Uterus (tissue), 4 donors: ENCODE measurements at places on chromosomes 3 and 15.

DNA sequence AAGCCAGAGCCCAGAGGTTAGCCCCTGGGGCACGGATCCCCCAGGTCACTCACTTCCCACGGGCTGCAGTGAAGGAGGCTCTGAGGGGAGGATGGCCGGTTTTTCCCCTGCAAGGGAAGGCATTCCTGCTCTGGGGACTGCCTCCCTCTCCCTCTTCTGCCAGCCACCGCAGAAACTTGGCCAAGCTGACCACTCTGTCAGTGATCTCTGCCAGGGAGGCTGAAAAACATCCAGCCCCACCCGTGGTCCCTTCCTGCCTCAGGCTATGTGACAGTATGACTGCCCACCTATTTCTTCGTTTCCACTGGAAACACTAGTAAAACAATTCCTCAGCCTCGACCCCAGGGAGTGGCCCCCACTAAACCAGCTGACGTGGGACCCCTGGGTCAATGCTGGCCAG is 14.6 kb upstream of the FANCD2 start:
- DNase-seq = peak; percentile 29

DNA sequence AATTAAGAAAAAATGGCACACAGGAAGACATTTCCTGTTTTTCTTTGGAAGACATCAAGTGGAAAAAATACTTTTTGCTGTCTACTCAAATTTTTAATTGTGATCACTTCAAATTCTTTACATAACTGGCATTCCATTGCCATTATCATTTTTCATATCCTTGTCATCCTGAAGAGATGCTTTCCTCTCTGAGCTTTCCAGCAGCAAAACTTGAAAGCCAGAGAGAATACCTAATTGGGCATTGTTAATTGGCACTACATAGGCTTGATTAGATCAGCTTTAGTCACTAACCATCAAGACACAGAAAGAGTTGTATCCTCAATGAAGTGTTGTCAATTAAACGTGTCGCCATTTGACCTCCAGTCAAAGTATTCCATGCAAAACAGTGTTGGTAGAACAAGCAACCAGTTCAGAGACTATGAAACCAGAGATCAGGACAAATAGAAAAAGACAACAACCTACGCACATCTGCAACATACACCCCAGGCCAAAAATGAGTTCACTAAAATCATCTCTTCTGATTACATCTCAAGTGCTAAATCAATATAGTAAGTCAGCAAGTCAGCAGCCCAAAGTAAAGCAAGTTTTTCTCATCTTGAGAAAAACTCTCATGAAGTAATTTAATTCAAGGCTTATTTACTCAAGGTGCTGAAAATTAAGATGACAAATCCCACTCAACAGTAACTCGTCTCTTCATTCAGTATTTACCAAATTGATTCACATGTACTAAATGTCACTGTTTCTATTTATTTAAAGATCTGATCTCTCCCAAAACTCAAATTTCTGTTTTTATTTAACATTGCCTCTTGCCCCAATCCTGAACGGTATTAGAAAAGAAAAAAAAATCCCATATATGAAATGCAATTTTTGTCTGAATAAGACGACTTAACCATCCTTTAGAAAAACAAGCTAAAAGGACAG is 123.0 kb downstream of the SUCLG2 start:
- DNase-seq = no peak

DNA sequence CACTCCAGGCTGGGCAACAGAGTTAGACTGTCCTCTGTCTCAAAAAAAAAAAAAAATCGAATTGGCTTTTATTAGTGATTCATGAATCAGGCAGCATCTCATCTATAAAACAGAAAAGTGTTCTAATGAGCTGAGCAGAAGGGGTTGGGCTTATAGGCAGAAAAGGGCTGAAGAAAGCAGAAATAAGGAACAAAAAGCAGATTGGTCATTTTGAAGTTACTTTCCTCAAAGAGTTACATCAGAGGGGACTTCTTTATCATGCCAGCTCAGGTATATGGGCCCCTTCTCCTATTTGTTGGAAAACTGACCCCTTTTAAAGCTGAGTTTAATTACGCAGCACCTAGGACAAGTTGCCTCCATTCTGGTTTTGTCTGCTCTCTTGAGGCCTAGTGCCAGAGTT is 722 bp upstream of the POGLUT1 start:
- no peak for DNase-seq

GRCh38 chr3:149575961-149576564 is 81.8 kb downstream of the WWTR1 start:
- peak; percentile 62 for DNase-seq

DNA sequence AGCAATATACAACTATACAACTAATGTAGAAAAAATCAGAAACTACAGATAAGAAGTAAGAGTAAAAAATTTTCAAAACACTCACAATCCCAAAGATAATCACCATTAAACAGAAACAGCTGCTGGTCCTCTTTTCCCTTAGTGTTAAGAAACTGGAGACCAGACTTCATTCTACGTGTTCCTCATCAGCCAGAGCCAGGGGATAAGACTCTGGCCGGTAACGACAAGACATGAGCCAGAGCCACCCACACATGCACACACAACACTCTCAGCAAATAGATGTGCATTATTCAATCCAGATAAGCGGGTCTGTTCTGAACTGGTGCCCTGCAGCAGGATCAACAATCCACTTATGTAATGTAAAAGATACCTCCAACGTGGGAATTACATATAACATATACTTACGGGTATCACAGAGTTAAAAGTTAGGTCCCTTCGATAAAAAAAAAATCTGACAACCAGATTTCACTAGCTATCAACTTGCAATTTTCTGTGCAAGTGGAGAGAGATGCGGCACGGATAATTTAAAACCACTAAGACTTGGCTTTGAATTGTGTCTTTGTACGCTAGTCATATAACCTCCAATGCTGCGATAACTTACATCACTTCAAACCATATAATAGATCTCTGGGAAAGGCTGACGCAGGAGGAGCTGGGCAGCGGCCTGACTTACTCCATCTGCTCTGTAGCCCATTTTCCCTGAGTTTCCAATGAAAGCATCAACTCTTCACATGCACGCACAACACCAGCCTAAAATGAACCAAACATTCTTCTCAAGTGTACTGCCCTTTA is 17.8 kb downstream of the PRICKLE2 start:
- DNase-seq = no peak

- DNase-seq = no peak
Observed at GRCh38 chr3:33474896-33475295, 34.7 kb upstream of the UBP1 start.

DNA sequence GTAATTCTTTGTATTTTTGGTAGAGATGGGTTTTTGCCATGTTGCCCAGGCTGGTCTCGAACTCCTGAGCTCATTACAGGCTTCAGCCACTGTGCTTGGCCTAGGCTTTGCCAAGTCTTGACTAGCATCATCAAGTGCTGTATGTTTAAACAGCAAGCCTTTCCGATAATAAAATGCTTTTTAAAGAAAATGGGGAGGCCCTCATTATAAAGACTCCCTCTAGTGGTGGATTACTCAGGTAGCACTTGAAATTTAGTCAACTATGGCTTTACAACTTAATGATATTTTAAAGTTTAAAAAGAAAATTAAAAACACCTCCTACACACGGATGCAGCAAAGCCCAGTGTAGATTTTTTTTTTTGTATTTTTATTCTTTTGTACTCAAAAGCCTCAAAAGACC is 213.6 kb downstream of the GAP43 start:
- no peak for DNase-seq

GRCh38 chr3:46393554-46394434 is 13.1 kb downstream of the CCR5AS start:
- no peak for DNase-seq

- DNase-seq = no peak
Observed at GRCh38 chr3:68666429-68667136, 265.8 kb downstream of the TAFA4 start.

DNA sequence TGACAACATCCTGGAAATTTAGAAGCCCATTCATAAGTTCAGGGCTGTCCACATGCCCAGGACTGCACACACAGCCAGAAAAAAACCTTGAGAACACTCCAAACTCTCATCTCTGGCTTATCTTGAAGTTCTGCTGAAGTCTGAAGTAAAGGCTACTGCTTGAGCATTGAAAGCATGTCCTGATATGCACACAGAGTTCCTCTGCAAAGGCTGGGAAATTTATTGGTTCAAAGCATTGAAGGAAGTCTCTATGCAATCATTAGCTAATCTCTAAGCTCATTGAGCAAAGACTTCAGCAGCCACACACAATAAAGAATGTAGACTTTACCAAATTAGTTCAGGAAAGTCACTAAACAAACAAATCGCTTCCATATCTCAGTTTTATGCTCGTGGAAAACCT is 162.0 kb upstream of the STT3B start:
- DNase-seq = no peak

DNA sequence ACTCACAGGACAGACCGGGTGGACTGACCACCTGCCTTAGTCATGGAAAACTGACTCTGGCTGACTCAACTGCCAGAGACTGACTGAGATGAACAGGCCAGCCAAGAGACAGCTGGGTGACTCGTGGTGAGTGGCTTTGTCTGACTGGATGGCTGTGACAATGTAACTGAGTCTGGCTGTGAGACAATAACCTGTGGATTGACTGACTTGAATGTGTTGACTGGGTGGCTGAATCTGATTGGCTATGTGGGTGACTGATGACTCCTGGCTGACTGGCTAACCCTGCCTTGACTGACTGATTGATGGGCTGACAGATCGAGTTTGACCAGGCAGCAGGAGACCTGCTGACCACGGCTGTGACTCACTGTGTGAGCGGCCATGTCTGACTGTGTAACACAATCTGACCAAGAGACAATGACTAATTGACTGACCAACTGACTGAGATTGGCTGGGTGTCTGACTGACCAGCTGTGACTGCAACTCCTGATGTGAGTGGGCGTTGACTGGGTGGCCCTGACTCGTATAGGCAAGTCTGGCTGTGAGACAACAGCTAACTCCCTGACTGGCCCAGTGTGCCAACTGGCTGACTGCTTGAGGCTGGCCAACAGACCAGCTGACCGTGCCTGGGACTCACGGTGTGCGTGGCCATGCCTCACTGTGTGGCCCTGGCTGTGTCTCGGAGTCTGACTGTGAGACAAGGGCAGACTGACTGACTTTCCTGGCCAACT is 509.1 kb downstream of the SHQ1 start:
- peak; percentile 43 for DNase-seq

GRCh38 chr15:51403072-51403878 is 61.8 kb downstream of the GLDN start:
- DNase-seq = no peak
